ENCODE measurements at places on chromosomes 12 and 14.

DNA sequence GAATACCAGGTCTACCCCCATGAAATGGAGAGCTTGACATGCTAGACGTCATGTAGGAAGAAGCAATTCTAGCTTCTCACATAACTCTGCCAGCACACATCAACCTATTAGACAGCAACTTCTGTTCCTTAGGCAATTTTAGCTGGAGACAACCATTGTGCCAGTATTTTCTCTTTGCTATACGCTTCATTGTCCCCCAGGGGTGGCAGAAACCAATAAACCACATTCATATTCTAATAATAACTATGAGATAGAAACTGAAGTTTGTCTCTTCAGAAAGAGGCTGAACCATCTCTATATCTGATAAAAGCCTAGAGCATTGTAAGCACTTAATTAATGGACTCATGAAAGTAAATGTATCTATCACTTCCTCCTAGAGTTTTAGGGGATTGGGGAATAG lies 278.6 kb downstream of the FOXG1 start:
- H3K4me1 ChIP-seq = no peaks in the 10 kb centered on the region
- H3K27me3 ChIP-seq = no peaks in the 10 kb centered on the region
- H3K27ac ChIP-seq = no peak overlapping the region
- no peaks in the 10 kb centered on the region for H3K36me3 ChIP-seq
- H3K4me3 ChIP-seq = no peak overlapping the region

DNA sequence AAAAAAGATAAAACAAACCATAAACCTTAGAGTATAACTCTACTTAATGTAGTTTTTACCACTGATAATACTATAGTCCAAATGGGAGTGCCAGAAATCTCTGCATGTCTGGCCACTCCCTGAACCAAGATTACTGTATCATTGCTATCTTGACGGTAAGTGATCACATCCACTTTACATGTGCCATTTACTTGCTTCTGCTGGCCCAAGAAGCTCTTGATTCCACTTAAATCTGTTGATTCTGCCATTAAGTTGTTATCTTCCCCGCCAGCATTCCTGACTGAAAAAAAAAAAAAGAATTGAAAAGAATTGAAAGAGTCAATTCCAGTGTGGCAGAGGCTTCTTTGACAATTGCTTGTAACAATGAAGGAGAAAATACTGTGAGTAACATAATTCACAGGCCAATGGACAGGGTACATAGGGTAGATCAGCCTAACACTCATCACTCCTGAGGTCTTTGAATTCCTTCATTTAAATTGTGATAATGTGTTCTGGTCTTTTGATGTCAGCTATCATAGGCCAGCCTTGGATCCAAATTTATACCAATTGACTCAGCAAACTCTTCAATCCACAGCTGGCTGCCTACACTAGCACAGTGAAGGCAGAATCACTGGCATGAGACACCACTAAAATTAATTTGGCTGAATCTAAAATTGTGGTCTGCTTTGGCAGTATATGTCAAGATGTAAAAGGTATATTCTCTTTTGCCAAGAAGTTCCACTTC lies 665.2 kb upstream of the FLRT2 start:
- DNase-seq = no peak
- no peaks in the 10 kb centered on the region for H3K36me3 ChIP-seq
- H3K27ac ChIP-seq = no peak overlapping the region

DNA sequence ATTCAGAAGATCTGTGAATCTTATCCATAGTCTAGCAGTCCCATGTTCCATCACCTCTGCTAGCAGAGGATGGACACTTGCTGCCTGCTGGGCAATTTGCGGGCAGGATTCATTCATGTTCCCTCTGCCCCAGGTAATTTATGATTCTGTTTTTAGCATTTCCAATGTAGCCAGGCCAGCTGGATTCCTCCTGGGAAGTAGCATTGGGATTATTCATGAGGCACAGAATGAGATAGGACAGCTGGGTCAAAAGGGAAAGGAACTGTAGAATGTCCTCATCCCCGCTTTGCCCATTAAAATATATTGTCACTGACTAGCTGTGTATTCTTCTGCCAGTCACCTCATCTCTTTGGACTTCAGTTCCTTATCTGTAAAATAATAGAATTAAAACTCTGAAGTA lies 68.7 kb downstream of the SLC35F4 start:
- no peaks in the 10 kb centered on the region for H3K4me1 ChIP-seq
- H3K27ac ChIP-seq = no peak overlapping the region

GRCh38 chr14:84988357-84988756 lies 541.6 kb upstream of the FLRT2 start:
- no peaks in the 10 kb centered on the region for H3K36me3 ChIP-seq
- H3K27ac ChIP-seq = no peak overlapping the region
- no peak overlapping the region for H3K4me3 ChIP-seq
- no peaks in the 10 kb centered on the region for H3K27me3 ChIP-seq
- no peaks in the 10 kb centered on the region for H3K4me1 ChIP-seq

DNA sequence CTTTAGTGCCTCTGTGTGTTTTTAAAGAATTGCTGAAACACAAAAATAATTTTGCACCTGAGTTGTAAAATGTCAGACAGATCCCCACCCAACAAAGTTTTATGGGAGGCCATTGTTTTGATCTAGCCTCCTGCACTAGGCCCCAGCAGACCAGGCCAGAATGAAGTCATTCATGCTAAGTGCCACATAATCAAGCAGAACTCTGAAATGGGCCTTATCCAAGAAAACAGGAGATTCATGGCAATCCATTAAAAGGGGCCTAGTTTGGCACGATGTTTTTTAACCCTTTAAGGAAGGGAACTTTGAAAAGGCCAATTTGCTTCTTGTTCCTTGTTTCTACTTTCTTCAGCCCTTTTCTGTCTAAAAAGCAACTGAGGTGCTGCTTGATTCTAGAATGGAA lies 260.9 kb downstream of the ITPR2 start:
- H3K27me3 ChIP-seq = no peaks in the 10 kb centered on the region
- H3K27ac ChIP-seq = no peak overlapping the region
- no peak overlapping the region for H3K4me3 ChIP-seq
- DNase-seq = no peak
- peaks cover 24% of the 10 kb centered on the region for H3K4me1 ChIP-seq

DNA sequence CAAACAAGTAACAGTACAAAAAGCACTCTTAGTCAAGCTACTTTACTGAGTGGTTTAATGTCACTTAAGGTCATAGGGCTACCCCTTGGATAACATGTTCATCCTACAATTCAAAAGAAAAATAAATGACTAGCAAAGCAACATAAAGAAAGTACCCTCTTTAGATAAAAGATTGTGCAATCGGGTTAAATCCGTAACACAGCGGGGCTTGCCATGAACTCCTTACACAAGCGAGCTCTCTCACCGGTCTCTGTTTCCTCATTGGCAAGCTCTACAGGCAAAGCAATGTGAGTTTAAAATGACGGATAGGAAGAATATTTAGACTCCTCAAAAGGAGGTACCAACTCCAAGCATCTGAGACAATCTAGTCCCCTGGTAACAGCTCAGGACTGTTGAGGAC lies 140.6 kb downstream of the EGLN3 start:
- H3K36me3 ChIP-seq = no peaks in the 10 kb centered on the region
- H3K4me1 ChIP-seq = no peaks in the 10 kb centered on the region
- peaks cover 6% of the 10 kb centered on the region for H3K27me3 ChIP-seq

DNA sequence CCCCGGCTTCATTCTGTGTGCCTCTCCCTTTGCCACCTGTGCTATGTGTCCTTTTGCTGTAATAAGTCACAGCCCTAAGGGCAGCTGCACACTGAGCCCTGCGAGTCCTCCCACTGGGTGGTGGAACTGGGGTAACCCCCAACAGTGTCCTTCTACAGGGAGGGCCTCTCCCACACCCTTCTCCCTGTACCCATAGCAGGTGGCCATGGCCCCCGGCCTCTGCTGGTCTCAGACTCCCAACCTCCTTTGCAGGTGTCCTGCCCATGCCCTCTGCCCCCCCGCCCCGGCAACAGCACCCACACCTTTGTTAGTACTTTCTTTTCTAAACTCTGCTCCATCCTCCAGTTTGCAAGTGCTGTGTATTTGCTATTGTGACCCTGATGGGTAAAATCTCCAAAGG lies 171.8 kb downstream of the PIWIL1 start:
- no peaks in the 10 kb centered on the region for H3K36me3 ChIP-seq
- DNase-seq = no peak
- H3K4me3 ChIP-seq = no peak overlapping the region
- H3K27me3 ChIP-seq = no peaks in the 10 kb centered on the region
- no peaks in the 10 kb centered on the region for H3K4me1 ChIP-seq

DNA sequence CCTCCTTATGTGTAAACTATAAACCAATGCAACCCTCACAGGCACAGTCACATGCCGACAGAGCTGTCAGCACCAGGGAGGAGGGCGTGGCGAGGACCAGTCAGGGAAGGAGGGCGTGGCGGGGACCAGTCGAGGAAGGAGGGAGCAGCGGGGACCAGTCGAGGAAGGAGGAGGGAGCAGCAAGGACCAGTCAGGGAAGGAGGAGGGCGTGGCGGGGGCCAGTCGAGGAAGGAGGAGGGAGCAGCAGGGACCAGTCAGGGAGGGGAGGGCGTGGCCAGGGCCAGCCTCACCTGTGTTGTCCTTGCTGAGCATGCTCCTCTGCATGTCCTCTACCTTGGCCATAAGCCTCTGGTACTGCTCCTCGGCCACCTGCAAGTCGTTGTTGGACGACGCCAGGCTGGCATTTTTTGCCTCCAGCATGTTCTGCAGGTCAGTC lies 24.2 kb downstream of the GOLGA3 start:
- H3K36me3 ChIP-seq = peaks cover 84% of the 10 kb centered on the region
- H3K4me1 ChIP-seq = no peaks in the 10 kb centered on the region
- H3K4me3 ChIP-seq = no peak overlapping the region
- H3K27me3 ChIP-seq = no peaks in the 10 kb centered on the region

DNA sequence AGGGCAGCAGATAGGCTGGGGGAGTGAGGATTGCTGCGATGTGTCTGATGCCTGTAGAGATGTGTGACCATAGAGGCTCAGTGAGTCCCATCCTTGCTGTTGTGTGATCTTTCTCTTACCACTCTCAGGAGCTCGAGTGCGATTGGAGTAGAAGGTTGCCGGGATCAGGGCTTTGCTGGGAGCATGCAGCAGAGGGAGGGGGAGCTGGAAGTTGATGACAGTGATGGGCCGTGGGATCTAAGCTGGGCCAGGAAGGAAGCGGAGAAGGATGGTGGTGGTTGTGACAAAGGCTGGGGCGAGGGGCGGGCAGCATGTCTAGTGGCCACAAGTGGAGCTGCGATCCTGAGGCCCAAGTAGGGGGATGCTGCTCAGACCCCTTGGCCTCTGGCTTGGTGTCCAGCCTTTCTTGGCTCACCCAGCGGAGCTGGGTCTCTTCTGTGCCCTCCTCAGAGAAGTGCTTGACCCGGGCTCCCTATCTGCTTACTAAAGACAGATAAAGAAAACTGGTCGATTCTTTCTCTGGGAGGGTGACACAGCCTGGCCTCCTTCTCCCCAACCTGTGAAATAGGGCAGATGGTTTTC lies 66.2 kb downstream of the PRMT8 start:
- H3K36me3 ChIP-seq = no peaks in the 10 kb centered on the region
- no peak overlapping the region for H3K4me3 ChIP-seq
- H3K4me1 ChIP-seq = no peaks in the 10 kb centered on the region
- no peak for DNase-seq
- peaks cover 7% of the 10 kb centered on the region for H3K27me3 ChIP-seq

- peaks cover 55% of the 10 kb centered on the region for H3K27me3 ChIP-seq
- DNase-seq = no peak
- H3K27ac ChIP-seq = no peak overlapping the region
- peaks cover 1% of the 10 kb centered on the region for H3K4me1 ChIP-seq
- H3K36me3 ChIP-seq = no peaks in the 10 kb centered on the region
- no peak overlapping the region for H3K4me3 ChIP-seq
Observed at GRCh38 chr12:125178222-125178621, 113.0 kb downstream of the AACS start.

DNA sequence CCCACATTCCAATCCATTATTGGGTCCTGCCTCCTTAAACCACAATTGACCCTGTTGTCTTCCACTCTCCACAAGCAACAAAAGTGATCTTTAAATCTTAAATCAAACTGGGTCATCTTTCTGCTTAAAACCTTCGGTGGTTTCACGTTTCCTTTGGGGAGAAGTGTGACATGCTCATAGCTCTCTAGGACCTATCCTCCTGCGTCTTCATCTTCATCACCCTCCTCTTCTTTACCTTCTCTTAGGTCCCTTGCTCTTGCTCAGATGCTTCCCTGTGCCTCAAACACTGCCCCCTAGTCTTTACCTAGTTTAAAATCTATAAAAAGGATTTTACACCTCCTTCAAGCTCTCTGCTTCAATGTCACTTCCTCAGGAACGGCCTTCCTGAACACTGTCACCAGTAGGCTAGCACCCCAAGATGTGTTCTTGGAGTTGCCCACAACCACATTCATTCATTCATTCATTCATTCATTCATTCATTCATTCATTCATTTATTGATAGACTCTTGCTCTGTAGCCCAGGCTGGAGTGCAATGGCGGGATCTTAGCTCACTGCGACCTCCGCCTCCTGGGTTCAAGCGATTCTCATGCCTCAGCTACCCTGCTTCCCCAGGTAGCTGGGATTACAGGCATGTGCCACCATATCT lies 46.8 kb downstream of the GALNT4 start:
- H3K36me3 ChIP-seq = peaks cover 3% of the 10 kb centered on the region
- H3K4me1 ChIP-seq = peaks cover 9% of the 10 kb centered on the region
- H3K4me3 ChIP-seq = no peak overlapping the region
- DNase-seq = no peak

DNA sequence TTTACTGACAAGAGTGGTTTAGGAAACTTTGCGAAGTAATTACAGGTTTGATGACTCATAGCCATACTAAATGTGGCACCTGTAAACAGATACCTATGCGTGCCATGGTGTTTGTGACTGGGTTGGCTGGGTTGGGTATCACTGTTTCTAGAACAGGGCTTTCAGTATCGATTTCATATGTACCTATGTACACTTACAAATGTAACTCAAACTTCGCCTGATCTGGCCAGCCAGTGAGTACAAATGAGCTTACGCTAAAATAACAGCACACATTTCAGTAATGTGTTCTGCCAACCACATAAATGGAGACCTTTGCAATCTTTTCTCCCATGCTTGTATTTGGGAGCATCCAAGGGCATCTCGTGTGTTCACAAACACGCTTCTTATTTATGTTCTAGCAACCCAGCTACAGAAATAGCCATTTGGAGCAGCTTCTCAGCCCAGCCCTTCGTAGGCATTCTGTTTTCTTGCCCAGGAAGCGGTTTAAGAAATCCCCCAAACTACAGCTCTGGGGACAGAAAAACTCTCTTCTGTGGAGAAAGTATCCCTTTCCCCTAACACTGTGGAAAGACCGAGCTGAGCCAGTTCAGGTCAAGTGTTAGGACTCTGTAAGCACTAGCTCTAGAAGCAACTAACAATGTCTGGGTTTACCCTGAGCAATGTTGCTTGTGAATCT lies 42.3 kb upstream of the MDM1 start:
- DNase-seq = no peak
- H3K4me1 ChIP-seq = peaks cover 33% of the 10 kb centered on the region
- H3K4me3 ChIP-seq = peak overlapping the region; percentile 32
- H3K36me3 ChIP-seq = no peaks in the 10 kb centered on the region
- H3K27ac ChIP-seq = peak overlapping the region; percentile 77

DNA sequence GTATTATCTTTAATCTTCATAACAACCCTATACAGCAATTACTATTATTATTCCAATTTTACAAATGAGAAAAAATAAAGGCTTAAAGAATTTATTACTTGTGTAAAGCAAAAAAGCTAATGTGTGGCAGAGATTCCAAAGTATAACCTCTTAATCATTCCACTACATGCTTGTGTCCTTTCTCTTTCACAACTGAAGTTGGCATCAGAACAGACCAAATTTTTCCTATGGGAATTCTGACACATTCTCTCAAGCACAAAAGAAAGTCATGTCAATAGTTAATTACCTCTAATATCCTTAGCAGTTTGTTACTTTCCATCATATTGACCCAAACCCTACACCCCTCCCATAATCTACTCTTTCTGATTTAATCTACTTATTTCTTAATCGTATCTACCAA lies 86.7 kb downstream of the BCL2L14 start:
- no peaks in the 10 kb centered on the region for H3K36me3 ChIP-seq
- no peak overlapping the region for H3K4me3 ChIP-seq
- no peak overlapping the region for H3K27ac ChIP-seq
- H3K27me3 ChIP-seq = no peaks in the 10 kb centered on the region
